AG04449 (cell line): ENCODE measurements at places on chromosomes 13 and 19.

DNA sequence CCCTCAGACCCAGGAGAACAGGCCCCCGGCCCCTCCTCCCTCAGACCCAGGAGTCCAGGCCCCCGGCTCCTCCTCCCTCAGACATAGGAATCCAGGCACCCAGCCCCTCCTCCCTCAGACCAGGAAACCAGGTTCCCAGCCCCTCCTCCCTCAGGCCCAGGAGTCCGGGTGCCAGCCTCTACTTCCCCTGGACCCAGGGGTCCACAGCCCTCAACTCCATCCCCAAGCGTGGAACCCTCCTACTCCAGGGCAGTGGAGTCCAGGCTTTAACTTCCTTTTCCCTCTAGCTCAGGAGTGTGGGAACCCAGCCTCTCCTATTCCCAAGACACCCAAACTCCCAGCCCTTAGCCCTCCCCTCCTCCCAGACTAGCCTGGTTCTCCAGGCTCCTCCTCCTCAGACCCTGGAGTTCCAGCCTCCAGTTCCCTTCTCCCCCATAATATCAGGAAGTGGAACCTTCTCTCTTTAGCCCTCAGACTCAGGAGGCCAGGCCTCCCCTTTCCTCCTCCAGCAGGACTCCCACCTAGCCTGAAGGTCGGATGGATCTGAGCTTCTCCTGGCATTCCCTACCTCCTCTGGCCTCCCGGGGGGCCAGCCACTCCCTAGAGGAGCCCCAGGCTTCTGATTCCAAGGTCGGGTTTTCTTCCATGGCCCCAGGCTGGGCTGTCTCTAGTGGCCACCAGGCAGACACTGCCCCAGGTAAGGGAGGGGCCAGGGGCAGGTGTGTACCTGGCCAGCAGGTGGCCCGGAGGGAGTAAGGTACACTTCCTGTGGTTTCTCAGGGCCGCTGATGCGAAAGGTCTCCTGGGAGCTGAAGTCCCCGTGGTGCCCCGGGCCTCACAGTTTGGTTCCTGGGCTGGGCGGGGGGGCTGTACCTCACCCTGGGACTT lies at the start of gene TMC4:
TMC4 (minus strand) TSS at position 690 of the 888 bp plus-strand sequence; CDS start at position 647, 43 bp downstream.
- no peak for DNase-seq

GRCh38 chr13:83878691-83879430 lies 3.4 kb downstream of the SLITRK1 start:
- DNase-seq, result no peak

DNA sequence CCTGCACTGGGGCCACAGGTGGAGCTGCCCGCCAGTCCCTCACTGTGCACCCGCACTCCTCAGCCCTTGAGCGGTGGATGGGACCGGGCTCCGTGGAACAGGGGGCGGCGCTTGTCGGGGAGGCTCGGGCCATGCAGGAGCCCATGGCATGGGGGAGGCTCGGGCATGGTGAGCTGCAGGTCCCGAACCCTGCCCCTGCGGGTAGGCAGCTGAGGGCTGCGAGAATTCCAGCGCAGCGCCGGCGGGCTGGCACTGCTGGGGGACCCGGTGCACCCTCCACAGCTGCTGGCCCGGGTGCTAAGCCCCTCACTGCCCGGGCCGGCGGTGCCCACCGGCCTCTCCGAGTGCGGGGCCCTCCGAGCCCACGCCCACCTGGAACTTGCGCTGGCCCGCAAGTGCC lies 877.5 kb upstream of the PCDH9 start:
- DNase-seq, result no peak

- DNase-seq, result no peak
These were observed 2.8 kb downstream of the RSPH6A start for GRCh38 chr19:45812297-45812696.

DNA sequence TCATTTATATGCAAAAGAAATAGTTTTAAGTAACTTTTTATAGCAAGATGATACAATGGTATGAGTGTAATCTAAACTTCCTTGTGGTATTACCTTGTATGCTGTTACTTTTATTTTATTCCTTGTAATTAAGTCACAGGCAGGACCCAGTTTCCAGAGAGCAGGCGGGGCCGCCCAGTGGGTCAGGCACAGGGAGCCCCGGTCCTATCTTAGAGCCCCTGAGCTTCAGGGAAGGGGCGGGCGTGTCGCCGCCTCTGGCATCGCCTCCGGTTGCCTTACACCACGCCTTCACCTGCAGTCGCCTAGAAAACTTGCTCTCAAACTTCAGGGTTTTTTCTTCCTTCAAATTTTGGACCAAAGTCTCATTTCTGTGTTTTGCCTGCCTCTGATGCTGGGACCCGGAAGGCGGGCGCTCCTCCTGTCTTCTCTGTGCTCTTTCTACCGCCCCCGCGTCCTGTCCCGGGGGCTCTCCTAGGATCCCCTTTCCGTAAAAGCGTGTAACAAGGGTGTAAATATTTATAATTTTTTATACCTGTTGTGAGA lies 10.2 kb downstream of the PLPPR3 start:
- no peak for DNase-seq

DNA sequence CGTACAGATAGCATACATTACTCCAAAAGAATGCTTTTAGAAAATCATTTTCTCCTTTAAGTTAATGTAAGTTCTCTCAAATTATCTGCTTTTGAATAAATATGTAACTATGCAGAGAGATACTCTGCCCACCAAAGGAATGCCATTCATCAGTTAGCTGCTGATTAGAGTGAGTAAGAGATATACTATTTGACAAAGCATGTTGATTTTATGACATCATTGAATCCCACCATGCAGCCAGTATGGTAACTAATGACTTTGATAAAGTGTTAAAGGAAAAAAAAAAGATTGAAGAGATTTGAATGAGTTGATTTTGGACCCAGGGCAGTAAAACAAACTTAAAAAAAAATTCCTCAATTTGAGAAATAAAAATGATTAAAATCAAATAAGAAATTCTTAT lies 521.5 kb downstream of the SLITRK6 start:
- no peak for DNase-seq

- DNase-seq, result no peak
These were observed 2.6 kb downstream of the ADAT3 start for GRCh38 chr19:1907563-1908363.

- DNase-seq, result no peak
These were observed 2.9 kb upstream of the GPR18 start for GRCh38 chr13:99261059-99261458.

- no peak for DNase-seq
These were observed 1581.3 kb downstream of the EFNB2 start for GRCh38 chr13:104954210-104954609.

DNA sequence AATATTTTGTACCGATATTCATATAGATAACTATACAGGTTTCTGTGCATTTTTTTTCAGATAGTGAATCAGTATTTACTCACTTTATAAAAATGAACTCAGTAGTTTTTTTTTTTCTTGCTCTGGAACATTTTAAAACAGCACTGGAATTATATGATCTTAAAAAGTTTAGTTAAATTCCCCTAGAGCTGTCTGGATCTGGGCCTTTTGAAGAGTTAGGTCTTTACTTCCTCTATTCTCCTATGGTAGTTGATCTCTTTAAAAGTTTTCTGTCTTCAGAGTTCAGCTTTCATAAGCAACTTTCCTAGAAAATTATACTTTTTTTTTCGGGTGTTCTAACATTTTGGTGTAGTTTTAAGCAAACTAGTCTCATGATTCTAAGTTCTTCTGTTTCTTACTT lies 21.8 kb upstream of the RBM26 start:
- DNase-seq, result no peak

DNA sequence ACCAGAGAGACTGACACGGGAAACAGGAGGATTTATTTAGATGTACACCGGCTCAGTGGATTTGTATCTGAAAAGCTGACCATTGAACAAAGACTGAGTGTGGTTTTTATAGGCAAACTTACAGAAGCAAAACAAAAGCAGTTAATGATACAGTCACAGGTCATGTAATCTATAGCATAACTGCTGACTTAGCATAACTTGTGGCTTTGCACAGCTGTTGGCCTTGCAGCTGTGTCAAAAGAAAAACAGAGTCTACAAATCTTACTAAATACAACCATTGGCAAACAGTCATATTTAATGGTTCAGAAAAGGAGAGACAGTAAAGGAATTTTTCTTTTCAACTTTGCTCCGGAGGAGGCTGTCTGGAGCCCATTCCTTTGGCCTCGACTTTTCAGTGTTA lies 2.3 kb upstream of the ILF3 start:
- no peak for DNase-seq

GRCh38 chr19:41705393-41706174 lies 2.8 kb upstream of the CEACAM5 start:
- no peak for DNase-seq

DNA sequence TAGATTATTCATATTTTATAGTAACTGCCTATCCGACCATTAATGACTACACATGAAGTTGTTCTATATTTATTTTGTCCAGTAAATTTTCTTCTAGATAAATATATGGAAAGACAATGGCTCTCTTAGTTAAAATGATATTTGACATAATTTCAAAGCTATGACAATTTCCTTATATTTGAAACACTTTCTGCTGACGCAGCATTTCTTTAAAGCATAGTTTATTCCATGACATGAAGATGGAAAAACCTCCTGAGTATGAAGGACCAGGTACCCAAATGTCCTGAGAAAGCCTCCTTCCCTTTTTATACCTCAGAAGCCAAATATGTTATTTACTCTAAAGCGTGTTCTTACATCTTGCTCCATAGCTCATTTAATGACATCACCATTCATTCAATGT lies 831.6 kb downstream of the EFNB2 start:
- no peak for DNase-seq
